IMR-90 (cell line): ENCODE measurements at places on chromosomes 7 and 10. TPM values are rescaled to one million over a fixed set of nuclear protein-coding genes. Genes with fewer than 3 reads are reported as not detected.

The PIK3AP1 gene
- total RNA-seq, result under 0.01 and 0.28 TPM in 2 replicates

The TAS2R3 gene
- 0.28 and 0.72 TPM in 2 replicates for total RNA-seq

The CCL24 gene
- total RNA-seq, result not detected in 2 replicates

The EMX2 gene
- total RNA-seq, result not detected in 2 replicates

The ANKRD61 gene
- under 0.01 and 0.36 TPM in 2 replicates for total RNA-seq

The BPGM gene
- total RNA-seq, result 18.8 and 32.8 TPM in 2 replicates

The AOC1 gene
- not detected in 2 replicates for total RNA-seq

The NPY gene
- total RNA-seq, result not detected in 2 replicates

The CELF2 gene
- 5.6 and 6.6 TPM in 2 replicates for total RNA-seq

The SFTPD gene
- not detected in 2 replicates for total RNA-seq

The SLC18A2 gene
- total RNA-seq, result not detected in 2 replicates

The MSMB gene
- total RNA-seq, result not detected in 2 replicates

The STRIP2 gene
- 2.2 and 3.0 TPM in 2 replicates for total RNA-seq

The FAM237B gene
- not detected in 2 replicates for total RNA-seq

The KCP gene
- not detected in 2 replicates for total RNA-seq

The CH25H gene
- 0.18 TPM in 1 of 2 replicates, not detected in the other for total RNA-seq

The SLC35G1 gene
- total RNA-seq, result 2.7 and 3.9 TPM in 2 replicates

The C10orf53 gene
- not detected in 2 replicates for total RNA-seq

The TMEM139 gene
- total RNA-seq, result not detected in 2 replicates

The SFXN4 gene
- 10.6 and 12.0 TPM in 2 replicates for total RNA-seq

The RBM20 gene
- total RNA-seq, result under 0.01 TPM in 2 replicates

The MAPK8 gene
- total RNA-seq, result 54.7 and 67.2 TPM in 2 replicates

The SPRN gene
- total RNA-seq, result 0.28 and 0.36 TPM in 2 replicates

The AKR1B15 gene
- not detected in 2 replicates for total RNA-seq

The ZNF804B gene
- total RNA-seq, result not detected in 2 replicates

The SLC26A3 gene
- total RNA-seq, result not detected in 2 replicates

The GIMAP2 gene
- under 0.01 TPM in 1 of 2 replicates, not detected in the other for total RNA-seq

The PIP gene
- not detected in 2 replicates for total RNA-seq

The NRCAM gene
- total RNA-seq, result 0.83 and 1.1 TPM in 2 replicates

The GPC2 gene
- 1.4 and 1.8 TPM in 2 replicates for total RNA-seq

The CREM gene
- 40.5 and 48.0 TPM in 2 replicates for total RNA-seq

The WDR86 gene
- not detected in 2 replicates for total RNA-seq

The PRLHR gene
- not detected in 2 replicates for total RNA-seq

The ACSL5 gene
- total RNA-seq, result 1.1 and 1.3 TPM in 2 replicates

The DGKB gene
- under 0.01 TPM in 1 of 2 replicates, not detected in the other for total RNA-seq

The CLRN3 gene
- not detected in 2 replicates for total RNA-seq

The SUPV3L1 gene
- 22.5 and 24.4 TPM in 2 replicates for total RNA-seq

The GOLGA7B gene
- not detected in 2 replicates for total RNA-seq

The CYP3A7 gene
- not detected in 2 replicates for total RNA-seq

The FOXL3 gene
- total RNA-seq, result not detected in 2 replicates

The C10orf62 gene
- not detected in 2 replicates for total RNA-seq

The VWC2 gene
- not detected in 2 replicates for total RNA-seq

The CALCR gene
- total RNA-seq, result not detected in 2 replicates

The TSPAN13 gene
- 3.0 and 6.1 TPM in 2 replicates for total RNA-seq

The DPYSL4 gene
- 7.2 and 8.1 TPM in 2 replicates for total RNA-seq

The ASZ1 gene
- not detected in 2 replicates for total RNA-seq

The HMX3 gene
- not detected in 2 replicates for total RNA-seq

The MICALL2 gene
- 6.1 and 6.6 TPM in 2 replicates for total RNA-seq

The MMP21 gene
- total RNA-seq, result not detected in 2 replicates

The SLC29A3 gene
- total RNA-seq, result 0.72 and 0.83 TPM in 2 replicates

The SPDYE16 gene
- not detected in 2 replicates for total RNA-seq

The ASAH2 gene
- 0.18 and 1.1 TPM in 2 replicates for total RNA-seq

The ZNF365 gene
- 2.5 and 3.2 TPM in 2 replicates for total RNA-seq

The SEMA3C gene
- 97.1 and 116 TPM in 2 replicates for total RNA-seq

The NSUN5 gene
- 10.0 and 11.4 TPM in 2 replicates for total RNA-seq

The MUC12 gene
- total RNA-seq, result not detected in 2 replicates

The PAPSS2 gene
- total RNA-seq, result 55.0 and 58.6 TPM in 2 replicates

The HIP1 gene
- 10.0 and 11.1 TPM in 2 replicates for total RNA-seq

The OPN1SW gene
- total RNA-seq, result not detected in 2 replicates
